ENCODE measurements at places on chromosomes 12 and 14. TPM values are rescaled to one million over a fixed set of nuclear protein-coding genes. Genes with fewer than 3 reads are reported as not detected.

The GALNT8 gene
- 0.52 TPM for total RNA-seq

The SERPINA1 gene
- total RNA-seq, result not detected

The E2F7 gene
- 16.7 TPM for total RNA-seq

The CIDEB gene
- total RNA-seq, result 1.6 TPM

The GPRC5A gene
- total RNA-seq, result 0.25 TPM

DNA sequence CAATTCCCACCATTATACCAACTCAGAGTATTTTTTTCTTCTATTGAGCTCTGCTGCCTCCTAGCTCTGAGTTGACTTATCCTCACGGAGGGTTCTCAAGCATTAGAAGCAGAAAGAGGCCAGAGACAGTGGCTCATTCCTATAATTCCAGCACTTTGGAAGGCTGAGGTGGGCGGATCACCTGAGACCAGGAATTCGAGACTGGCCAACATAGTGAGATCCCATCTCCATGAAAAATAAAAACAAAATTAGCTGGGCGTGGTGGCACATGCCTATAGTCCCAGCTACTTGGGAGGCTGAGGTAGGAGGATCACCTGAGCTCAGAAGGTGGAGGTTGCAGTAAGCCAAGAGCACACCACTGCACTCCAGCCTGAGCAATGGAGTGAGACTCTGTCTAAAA lies 21.0 kb downstream of the HPD start:
- no peak for DNase-seq

- no peak for DNase-seq
Measured at GRCh38 chr14:65949711-65950516, 536.3 kb upstream of the CCDC196 start.

DNA sequence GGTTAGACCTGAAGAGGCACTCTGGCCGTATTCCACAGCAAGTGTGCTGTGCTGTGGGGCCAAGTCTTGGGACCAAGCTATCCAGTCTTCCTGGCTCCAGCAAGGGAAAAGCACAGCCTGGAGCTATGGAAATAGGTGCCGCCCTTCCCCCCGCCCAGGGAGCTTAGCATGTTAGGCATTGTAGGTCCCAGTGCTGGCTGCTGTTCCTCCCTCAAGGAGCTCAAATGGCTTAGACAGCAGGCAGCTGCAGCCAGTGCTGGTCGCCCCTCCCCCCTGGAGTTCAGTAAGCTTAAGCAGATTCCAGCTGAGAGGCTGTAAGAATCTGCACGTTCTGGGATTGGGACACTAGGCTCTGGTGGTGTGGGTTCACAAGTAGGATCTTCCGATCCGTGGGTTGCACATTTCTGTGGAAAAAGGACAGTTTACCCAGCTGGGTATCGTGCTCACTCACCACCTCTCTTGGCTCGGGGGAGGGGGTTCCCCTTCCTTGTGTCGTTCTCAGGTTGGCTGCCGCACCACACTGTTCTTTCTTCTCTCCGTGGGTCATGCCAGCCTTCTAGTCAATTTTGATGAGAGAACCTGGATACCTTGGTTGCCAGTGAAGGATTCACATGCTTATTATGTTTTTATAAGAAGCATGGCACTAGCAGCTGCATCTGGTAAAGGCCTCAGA lies 127.3 kb downstream of the CNTN1 start:
- no peak for DNase-seq

DNA sequence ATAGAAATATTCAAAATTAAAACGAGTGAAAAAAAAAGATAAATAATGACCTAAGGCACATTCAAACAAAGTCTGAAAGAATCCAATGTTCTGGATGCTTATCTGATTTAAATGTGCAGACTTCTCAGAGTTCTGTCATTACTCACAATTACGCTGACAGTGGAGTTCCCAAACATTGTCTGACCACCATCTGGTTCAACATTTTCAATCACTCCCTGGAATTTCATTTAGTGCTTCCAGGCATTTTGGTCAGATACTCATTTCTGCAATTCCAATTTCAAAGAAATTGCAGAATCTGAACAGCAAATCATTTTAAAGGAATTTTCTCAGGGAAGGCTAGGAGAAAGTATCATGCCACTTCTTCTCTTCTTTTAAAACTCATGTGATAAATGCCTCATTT lies 398.2 kb upstream of the PDE3A start:
- DNase-seq, result no peak

- DNase-seq, result no peak
Measured at GRCh38 chr14:33793398-33794110, 157.3 kb downstream of the EGLN3 start.

DNA sequence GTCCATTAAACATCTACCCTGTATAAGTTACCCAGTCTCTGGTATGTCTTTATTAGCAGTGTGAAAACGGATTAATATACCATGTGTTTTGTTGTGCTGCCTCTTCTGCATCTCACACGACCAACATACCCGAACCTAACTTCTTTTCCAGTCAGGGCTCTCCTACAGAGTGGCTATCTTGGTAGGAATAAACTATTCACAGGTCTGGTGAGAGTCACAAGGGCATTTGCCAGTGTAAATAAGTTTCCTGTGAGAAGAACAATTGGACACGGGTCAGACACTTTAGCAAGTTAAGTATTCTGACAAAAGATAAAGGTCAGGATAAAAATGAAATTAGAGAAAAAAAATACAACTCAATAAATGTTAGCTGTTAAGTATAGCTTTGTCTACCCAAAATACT lies 60.9 kb downstream of the MYF5 start:
- DNase-seq, result no peak

DNA sequence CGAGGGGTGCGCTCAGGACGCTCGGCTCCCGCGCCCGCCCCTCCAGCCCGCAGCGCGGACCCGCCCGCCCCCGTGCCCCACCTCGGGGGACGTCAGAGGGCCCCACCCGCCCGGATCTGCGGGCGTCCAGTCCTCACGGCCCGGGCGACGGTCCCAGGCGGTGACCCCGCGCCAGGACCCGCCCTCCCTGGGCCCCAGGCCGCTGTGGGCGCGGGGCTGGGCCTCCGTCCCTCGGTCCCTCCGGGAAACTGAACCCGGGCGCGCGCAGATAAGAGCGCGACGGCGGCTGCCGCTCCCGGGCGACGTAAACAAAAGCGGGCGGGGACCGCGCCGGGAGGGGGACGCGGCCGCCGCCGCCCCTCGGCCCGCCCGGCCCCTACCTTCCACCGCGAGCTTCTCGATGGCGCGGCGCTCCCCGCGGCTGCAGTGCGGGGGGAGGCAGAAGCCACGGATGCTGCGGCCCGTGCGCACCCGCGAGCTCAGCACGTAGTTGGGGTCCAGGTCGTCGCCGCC lies 1.1 kb downstream of the CKB start:
- no peak for DNase-seq

- no peak for DNase-seq
Measured at GRCh38 chr12:99910342-99910741, 74.4 kb downstream of the ANKS1B start.

DNA sequence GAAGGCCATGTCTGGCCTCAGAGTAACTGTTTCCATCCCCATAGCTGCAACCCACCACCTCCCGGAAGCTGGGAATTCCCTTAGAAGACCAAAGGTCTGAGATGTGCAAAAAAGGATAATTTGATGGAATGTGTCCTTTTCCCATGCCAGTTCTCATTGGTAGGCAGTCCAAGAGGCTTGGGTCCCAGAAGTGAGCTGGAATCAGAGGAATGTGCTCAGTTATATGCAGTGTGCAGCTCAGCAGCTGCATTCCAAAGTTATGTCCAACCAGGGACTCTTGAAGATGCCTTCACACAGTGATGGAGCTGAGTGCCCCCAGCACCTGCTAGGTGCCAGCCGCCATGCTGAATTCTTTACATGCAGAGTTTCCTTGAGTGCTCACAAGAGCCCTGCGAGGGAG lies 583.9 kb upstream of the TBX3 start:
- DNase-seq, result no peak
